GM19239 (cell line): ENCODE measurements at places on chromosomes 4 and X.

DNA sequence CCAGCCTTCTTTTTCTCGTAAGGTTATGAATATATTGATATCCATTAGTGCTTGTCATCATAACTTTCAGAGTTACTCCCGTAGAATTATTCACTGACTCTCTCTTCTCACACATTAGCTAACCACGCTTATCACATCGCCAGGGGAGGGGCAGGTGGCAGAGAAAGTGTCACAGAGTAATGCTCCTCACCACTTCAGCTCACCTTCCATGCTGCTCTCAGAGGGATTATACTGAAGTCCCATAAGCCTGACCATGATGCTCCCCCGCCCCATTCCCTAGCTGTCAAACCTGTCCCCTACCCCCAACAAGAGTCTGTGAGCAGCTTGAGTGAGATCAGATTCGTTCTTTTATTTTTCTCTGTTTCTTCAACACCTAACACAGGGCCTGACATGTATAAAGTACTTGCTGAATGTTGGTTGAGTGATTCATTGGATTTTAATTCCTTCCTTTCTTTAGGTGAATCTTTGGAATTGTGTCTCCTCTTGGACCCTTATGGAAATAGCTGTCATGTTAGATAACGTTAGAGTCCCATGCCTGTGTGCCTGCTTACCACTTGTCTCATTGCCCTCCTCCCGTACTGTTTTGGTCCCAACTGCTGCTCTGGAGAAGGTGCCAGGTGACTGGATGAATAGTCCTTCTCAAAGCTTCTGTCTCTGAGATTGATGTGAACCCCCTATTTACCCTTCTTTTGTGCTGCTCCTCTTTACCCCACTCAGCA is 55.1 kb downstream of the RS1 start:
- no peak for DNase-seq

DNA sequence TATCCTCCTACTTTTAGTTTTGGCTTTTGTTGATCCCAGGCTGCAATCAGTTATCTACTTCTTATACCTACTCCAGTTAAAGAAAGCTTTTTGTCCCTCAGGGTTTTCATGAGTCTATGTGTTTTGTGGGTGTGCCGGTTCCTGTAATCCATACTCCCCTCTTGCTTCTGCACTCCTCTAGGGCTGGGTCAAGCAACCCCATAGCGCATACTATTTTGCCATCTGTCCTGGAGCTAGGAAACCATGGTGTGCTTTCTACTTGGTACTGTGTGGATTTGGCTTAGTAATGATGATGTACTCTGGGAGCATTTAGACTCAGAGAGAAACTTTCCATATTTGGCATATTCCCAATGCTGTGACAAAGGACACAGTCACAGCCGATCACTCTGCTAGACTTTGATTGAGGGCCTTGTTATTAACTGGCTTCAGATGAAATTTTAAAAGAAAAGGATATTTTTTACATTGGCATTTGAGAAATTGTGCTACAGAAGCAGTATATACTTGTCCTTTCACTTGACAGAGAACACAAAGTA is 86.1 kb upstream of the GRXCR1 start:
- no peak for DNase-seq

DNA sequence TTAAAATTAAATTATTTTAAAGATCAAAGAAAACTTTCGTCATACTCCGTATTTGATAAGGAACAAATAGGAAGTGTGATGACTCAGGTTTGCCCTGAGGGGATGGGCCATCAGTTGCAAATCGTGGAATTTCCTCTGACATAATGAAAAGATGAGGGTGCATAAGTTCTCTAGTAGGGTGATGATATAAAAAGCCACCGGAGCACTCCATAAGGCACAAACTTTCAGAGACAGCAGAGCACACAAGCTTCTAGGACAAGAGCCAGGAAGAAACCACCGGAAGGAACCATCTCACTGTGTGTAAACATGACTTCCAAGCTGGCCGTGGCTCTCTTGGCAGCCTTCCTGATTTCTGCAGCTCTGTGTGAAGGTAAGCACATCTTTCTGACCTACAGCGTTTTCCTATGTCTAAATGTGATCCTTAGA is at the start of gene CXCL8:
Gene CXCL8 (plus strand): TSS at position 217 of the 426 bp plus-strand sequence. CDS start 90 bp downstream, at position 307.
- no peak for DNase-seq

DNA sequence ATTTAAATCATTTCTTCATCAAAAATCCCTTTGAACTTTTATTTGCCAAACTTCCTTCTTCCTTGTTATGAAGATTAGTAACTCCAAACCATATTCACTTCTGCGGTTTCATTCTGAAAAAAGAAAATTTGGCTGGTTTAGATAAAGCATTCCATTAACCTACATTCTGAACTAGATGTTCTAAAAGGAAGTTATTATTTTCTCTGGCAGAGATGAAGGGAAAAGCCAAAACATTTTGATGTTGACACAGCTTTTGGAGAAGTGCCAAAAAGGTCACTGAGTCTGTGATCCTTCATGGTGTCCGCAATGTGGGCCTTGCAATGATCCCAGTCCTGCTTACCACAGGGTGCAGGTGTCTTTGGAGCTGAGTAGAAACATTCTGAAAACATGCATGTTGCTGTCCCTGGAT is 36.0 kb downstream of the CXCL8 start:
- DNase-seq, result no peak

DNA sequence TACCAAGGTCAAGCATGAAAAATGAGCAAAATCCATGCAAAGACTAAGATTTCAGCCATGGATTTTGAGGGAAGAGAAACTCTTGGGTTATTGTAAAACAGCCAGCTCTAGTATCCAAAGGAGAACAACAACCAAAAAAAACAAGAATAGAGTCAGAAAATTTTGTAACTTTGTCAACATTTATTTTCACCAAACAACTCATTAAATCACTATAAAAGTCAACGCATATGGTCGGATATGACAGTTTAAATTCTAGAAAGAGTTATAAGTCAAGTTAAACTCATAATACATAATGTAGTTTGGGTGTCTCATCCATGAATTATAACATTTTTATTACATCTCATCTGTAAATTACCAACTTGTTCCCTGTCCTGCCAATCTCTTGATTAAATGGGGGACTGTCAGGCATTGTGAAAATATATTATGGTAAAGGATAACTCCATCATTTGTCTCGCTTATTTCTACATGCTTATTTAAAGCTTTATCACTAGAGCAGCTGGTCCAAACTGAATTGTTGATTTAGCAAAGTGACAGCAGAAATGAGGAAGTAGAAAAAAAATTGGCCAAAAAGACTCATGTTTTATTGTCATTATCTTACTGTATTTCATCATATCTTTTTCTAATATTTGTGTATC is 224.8 kb upstream of the NOCT start:
- DNase-seq, result no peak

GRCh38 chr4:8241895-8242696 is 27.5 kb upstream of the HTRA3 start:
- DNase-seq, result peak; percentile 97

DNA sequence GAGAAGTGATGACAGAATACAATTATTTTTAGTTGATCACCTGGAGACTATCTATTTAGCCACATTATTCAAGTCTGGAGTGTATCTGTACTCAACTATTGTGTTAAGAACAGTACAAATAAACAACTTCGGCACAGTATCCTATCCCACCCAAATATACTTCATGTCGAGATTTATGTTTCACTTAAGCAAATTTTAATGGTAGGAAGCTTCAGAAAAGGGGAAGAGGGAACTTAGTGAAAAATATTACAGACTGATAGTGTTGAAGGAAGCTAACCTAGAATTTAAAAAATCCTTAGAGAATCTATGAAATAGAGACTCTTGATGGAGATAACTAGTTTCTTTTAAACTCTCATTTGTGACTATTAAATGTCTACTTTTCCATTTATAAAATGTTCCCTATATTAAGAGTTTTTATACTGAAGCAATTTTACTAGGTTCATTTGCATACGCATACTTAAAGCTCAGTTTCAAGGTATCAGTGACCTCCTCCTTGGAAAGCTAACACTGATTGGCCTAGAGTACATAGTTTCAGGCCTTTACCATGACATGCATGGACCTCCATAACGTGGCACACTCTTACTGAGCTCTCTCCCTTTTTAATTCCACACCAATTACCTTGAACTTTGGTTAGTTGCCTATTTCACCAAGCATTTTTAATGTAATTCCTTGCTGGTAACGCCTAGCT is 197.7 kb downstream of the CAMK2D start:
- DNase-seq, result no peak

DNA sequence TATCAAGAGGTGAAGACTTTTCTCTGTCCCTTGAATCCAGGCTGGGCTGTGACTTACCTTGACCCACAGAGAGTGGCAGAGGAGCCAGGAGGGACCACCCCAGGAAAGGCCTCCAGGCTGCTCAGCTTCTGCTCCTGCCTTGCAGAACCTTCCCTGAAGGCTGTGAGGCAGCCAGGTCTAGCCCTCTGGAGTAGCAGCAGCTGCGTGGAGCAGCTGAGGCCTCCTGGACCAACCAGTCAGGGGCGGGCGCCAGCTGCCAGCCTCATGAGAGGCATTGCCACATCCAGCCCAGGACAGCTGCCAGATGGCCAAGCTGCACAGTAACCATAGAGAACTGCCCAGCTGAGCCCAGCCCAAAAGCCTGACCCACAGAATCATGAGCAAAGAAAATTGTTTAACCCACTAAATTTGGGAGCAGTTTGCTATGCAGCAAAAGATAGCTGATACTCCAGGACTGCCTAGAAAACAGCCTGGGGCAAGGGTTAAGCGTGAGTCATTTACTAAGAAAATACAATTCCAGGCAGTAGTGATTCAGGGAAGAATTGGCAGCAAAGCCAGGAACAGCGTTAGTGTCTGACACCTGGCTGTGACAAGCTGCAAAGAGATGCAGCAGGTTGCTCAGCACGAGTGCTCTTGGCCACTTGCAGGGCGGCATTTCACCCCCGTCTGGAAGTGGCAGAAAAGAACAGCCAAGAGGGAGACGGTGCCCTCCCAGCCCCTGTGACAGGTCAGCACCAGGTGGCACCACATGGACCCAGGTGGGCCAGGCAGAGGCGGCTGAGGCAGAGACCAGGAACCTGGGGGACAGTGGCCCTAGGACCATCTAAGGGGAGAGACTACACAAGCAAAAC is 14.7 kb upstream of the PDE6B start:
- DNase-seq, result no peak
